ENCODE measurements at places on chromosomes 3 and 15. TPM values are rescaled to one million over a fixed set of nuclear protein-coding genes. Genes with fewer than 3 reads are reported as not detected.

DNA sequence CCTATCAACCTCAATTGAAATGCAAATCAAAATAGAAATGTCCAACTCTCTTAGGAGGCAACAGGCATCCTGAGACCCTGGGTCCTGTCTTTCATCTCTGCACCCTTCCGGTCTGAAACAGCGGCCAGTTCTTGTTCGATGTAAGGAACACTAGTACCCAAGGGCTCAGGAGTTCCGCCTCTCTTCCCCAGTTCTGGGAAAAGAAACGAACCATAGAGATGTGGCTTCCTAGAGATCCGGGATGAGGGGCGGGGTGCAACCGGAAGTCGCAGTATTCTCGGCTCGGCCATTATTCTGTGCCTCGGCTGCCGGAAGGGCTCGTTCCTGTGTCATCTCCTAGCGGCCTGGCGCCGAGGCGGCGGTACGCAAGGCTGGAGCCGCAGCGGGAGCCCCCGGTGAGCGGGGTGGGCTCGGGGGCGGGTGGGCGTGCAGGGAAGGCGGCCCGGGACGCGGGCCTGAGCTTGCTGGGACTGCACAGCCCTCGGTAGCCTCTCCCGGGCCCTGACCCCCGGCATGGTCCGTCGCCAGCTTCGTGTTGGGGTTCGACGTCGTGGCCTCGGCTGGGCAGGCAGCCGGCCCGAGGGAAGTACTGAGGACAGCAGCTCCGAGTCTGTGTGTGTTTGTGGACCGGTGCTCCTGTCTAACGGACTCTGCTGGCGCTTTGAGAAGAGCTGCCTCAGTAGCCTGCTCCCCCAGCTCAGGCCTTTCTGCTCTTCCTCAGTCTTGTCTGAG lies at the start of gene ZNF197:
Gene ZNF197, plus strand, starts transcription at position 288 of the 732 bp plus-strand sequence. CDS start 4,119 bp downstream, outside the sequence.
- peak; percentile 65 for DNase-seq

- DNase-seq, result no peak
Observed at GRCh38 chr3:21894459-21895340, 143.7 kb upstream of the ZNF385D start.

- DNase-seq, result no peak
Observed at GRCh38 chr15:64614519-64614918, 154.1 kb downstream of the ZNF609 start.

- DNase-seq, result no peak
Observed at GRCh38 chr3:2655229-2655701, 454.9 kb downstream of the IL5RA start.

DNA sequence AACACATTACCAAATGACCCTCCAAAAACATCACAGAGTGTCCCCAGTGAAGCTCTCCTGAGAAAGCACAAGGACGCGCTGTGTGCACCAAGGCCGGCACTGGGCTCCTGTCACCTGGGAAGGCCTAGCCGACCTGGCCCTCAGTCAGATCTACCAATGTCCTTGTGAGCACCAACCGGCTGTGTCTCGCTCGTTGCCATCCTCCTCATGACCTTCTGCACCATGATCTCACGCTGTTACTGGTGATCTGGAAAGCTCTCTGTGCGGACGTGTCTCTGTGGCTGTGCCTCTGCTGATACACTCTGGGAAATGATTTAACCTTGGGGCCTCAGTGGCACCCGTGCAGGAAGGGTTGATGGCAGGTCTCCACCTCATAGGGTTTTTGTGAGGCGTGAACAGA lies 24.2 kb downstream of the ZXDC start:
- DNase-seq, result no peak

The INSYN1 gene
- total RNA-seq, result not detected

GRCh38 chr3:141469720-141470119 lies 17.1 kb upstream of the RASA2 start:
- DNase-seq, result no peak

- no peak for DNase-seq
Observed at GRCh38 chr3:165383381-165383780, 187.2 kb upstream of the SLITRK3 start.

GRCh38 chr15:39721893-39722292 lies 60.7 kb downstream of the FSIP1 start:
- no peak for DNase-seq

- DNase-seq, result no peak
Observed at GRCh38 chr3:57696801-57697321, 4.0 kb upstream of the DENND6A start.

The PTH1R gene
- not detected for total RNA-seq

The SETMAR gene
- total RNA-seq, result 9.2 TPM

- DNase-seq, result no peak
Observed at GRCh38 chr15:35311615-35312014, 226.5 kb upstream of the NANOGP8 start.

GRCh38 chr3:189728915-189729314 lies 97.7 kb downstream of the TP63 start:
- no peak for DNase-seq

DNA sequence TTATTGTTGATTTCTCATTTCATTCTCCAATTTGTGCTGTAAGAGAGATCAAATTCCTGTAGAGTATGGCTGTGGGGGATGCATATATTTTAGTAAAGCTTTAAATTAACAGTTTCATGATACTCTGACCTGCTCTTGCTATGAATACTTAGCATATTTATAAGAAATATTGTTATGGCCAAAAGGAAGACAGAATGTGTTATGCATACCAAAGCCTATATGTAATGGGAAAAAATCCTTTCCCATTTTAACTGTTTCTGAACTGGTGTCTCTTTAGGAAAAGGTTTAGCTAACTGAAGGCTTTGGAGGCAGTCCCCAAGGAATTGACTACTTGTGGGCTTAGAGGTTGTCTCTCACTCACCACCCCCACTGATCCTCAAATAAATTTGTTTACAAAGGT lies 59.2 kb downstream of the CADPS start:
- no peak for DNase-seq

- DNase-seq, result no peak
Observed at GRCh38 chr3:3356846-3357245, 177.4 kb upstream of the CRBN start.

The SEMA6D gene
- total RNA-seq, result not detected

GRCh38 chr3:175187586-175187985 lies 328.5 kb downstream of the NAALADL2 start:
- DNase-seq, result no peak

The GP5 gene
- 3.3 TPM for total RNA-seq

- no peak for DNase-seq
Observed at GRCh38 chr3:49005303-49005680, 1.9 kb upstream of the WDR6 start.

The KCNMB2 gene
- total RNA-seq, result not detected

DNA sequence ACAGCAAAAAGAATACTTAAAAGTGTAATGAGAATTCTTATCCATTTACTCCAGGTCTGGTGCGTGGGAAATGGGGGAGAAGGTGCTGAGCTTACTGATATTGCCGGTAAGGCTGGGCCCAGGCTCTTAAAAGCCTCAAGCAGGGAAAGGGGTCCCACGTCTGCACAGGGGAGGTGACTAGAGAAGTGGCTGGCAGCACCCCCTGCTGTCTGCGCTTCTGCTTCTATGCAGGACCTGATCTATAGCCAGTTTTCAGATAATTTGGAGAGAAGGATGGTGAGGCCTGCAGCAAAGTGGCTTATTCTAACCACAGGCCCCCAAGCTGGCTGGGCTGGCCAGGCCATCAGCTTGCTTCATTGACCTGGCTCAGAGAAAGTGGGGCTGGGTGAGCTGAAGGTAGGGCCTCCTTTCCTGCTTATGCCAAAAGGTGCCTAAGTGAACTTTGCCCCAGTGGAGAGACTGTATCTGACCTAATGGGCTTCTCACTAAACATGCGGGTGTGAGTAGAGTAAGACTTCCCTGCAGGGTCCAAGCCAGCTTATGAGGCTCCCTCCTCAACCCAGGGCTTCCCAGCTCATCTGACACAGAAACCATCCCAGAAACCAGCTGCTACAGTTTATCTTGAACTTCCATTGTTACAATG lies 30.9 kb upstream of the ATP1B3 start:
- peak; percentile 32 for DNase-seq

DNA sequence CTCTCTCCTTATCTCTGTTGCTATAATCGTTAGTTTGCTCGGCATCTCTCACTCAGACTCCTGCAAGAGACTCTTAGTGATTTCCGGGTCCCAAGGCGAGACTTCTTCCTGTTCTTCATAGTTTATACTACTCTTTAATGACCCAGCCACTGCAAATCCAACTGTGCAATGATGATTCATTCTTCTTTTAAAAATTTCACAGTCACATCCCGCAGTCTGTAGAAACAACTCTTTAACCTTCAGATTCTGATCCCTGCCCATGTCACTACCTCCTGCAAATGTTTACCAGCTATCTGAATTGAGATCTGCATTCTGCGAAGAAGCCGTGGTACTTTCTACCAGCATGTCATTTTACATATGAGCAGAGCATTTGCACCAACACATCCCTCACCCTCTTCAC lies 2.8 kb upstream of the VGLL3 start:
- DNase-seq, result no peak

DNA sequence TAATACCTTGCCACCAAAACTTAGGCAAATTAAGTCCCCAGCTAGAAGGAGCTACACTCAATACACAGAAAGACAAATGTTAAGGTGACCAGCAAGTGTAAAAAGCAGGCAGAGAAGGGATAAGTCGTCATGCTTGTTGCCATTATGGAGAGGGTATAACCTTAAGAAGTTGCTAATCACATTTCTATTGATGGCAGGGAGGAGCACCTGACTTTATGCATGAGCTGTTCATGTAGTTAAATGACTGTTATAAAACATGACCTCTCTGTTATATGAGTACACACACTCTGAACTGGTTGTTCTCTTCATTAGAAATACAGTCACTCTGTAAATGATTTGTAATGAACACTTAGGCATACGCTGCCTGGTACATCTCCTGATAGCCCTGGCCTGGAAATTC lies 6.6 kb upstream of the CCNL1 start:
- DNase-seq, result no peak

The ZNF660 gene
- 0.05 TPM for total RNA-seq

DNA sequence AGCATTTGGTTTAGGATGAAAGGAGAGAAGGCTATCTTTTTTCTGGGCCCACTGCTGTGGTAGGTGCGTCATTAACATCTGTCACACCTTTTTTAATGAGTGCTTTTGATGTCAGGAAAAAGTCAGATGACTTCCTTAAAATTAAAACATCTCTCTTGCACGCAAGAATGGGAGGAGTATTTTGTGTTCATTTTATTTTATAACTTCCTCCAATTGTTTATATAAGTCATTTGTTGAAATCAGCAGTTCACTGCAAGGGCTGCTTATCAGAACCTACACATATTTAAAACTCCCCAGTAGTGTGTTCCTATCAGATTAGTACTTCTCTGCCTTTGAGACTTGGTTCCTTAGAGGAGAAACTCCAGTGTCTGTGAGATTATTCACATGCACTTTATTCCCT lies 143.8 kb downstream of the NEO1 start:
- peak; percentile 15 for DNase-seq
